ENCODE measurements at places on chromosomes 6 and 20.
A peak's percentile ranks its signal among the peaks of the same experiment; 100 is the strongest.

GRCh38 chr6:158019416-158019815 is 37.8 kb downstream of the SYNJ2 start:
- ATAC-seq = no peak

GRCh38 chr20:35715652-35716051 is 16.4 kb downstream of the ROMO1 start:
- ATAC-seq = no peak

DNA sequence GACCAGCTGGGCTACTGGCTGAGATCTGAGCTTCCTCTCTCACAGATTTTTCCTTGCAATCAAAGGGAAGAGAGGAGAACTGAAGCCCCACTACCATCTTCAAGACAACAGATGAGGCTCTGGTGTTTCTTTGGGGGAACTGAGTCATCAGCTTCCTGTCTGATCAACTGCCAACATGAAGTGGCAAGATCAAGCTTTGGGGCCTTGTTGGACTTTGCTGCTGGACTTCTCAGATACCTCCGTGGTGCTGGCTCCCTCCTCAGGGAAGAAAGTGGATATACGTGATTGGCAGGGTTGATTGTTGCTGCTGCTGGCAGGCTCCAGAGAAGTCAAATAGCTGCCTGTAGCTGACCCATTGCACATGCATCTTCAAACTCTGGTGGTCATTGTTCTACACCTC is 3.6 kb upstream of the TOX2 start:
- ATAC-seq = no peak

- ATAC-seq = peak; percentile 43
Measured at GRCh38 chr6:131998255-131998982, 47.2 kb upstream of the CCN2 start.
